ENCODE measurements at places on chromosomes 4 and X.
A peak's percentile ranks its signal among the peaks of the same experiment; 100 is the strongest.

- DNase-seq: no peak
Observed at GRCh38 chr4:152169683-152170082, 366.2 kb downstream of the FBXW7 start.

DNA sequence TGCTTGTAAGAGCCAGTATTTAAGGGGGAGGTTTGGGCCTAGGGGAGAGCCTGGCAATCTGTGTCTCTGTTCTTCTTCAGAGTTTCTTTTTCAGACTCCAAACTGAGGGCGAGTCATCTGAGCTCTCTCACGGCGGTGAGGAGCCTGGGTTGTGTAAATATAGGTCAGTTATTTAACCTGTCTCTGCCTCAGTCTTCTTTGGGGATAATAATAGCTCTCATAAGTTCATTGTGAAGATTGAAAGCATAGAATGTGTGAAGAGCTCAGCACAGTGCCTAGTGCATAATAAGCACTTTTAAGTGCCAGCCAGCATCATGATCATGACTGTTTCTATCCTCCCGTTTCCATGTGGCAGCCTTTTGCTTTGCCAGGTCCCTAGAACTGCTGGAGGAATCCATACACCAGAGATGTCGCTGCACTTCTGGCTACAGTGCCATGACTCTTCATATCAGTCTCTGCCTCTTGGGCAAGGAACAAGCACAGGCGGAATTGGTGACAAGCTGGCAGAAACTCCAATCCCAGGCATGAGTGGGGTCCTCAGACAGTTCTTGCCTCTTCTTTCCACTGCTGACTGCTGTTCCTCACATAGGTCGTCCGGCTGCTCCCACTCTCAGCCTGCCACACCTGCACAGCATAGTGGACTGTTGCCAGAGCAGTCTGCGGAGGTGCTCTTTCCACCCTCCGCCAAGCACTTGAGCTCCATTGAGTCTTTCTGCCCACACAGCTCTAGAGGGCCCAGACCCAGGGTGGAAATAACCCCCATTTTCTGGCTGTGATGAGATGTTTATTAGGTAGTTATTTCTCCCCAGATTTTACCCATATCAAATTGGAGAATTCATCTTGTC, 103.7 kb upstream of the MAML3 start:
- no peak for DNase-seq

DNA sequence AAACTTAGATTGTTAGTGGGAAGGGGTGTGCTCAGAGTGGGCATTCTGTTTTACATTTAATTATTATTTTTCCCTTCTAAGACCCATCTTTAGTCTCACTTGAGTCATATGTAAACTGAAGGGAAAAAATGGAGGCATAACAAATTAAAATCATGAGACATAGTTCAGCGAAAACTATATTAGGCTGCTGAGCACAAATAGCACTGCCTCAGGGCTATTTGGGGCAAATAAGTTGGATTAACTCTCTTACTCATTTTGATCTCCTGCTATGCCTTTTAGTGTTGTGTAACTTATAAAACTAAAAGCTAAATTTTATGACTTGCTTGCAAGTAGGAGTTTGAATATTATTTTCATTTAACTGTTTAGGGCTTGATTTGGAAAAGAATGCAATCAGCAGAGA, 1329.2 kb upstream of the PCDH7 start:
- no peak for DNase-seq

DNA sequence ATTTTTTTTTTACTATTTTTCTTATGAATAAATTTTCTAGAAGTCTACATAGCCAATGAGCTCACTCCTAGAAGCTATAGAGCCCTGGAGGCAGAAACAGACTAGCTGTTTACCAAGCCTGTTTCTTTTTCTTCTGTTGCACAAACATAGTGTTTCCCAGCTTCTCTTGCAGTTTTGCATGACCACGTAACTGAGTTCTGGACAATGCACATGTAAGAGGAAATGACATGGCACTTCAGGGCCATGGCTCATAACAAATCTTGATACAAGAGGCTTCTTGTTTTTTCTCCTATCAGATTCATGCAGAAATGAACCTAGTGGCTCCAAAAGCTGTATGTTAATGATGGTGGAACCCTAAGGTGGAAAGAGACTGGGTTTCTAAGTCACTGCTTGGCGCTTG, 127.4 kb downstream of the ZNF330 start:
- DNase-seq: no peak

GRCh38 chr4:127772769-127773671, 9.1 kb upstream of the HSPA4L start:
- no peak for DNase-seq

DNA sequence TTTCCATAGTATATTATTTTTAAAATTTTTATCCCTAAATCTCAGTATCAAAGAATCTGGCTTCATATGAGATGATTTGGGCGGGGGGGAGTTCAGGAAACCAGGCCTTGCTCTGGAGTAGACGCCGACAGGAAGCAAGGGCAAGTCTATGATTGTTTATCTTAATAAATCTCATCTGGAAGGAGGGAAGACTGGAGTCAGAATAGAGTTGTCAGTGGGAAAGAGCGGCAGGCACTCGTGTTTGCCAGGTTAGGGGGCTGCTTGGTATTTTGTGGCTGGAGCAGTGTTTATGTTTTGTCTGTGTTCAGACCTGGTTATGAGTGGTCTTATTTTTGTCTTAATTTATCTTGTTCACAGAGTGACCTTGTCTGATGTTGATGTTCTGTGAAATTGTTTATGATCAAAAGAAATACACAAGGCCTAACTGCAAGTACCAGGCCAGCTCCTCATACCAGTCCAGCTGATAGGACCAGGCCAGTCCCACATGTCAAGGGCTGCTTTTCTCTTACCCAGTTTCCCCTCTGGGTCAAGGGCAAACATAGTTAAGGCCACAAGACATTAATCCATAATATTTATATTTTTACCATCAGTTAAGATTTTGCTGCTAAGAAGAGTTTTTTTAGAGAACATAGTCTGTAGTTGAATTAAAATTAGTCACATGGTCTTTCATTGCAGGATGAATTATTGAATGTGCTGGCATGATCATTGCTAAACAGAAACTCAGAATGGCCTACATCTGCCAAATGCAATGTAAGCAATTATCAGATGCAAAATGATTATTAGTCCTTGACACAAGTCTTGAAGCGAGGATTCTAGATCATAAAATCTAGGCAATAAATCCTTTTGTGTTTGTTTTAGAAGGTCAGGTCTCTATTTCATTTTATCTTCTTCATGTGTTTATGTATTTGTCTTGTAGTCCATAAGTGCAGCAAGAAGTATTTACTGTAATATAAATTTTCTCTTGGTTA, 176.5 kb downstream of the GASK1B start:
- DNase-seq: no peak

- no peak for DNase-seq
Observed at GRCh38 chrX:68677998-68678397, 30.5 kb downstream of the STARD8 start.

GRCh38 chr4:1851160-1851559, 4.8 kb downstream of the LETM1 start:
- no peak for DNase-seq

- DNase-seq: peak; percentile 25
Observed at GRCh38 chr4:140296335-140297220, 76.9 kb upstream of the SCOC start.

- no peak for DNase-seq
Observed at GRCh38 chr4:131526686-131527085, 1622.4 kb upstream of the PCDH10 start.

DNA sequence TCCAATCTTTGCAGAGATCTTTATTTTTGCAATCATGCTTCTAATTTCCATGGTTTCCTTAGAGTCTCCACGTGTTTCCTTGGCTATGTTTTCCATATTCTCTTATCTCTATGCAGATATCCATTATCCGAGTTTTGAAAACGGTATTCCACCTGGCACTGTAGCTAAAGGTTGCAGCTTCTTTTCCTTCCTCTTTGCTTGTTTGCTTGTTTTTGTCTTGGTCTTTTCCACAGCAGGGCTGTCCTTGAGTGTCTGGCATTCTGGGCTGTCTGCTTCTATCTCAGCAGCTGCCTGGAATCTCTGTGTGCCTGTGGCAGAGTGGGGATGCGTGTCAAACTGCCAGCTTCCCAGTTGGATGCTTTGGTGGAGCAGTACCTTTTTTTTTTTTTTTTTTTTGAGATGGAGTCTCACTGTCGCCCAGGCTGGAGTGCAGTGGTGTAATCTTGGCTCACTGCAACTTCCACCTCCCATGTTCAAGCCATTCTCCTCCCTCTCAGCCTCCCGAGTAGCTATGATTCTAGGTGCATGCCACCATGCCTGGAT, 46.9 kb downstream of the WFS1 start:
- no peak for DNase-seq

DNA sequence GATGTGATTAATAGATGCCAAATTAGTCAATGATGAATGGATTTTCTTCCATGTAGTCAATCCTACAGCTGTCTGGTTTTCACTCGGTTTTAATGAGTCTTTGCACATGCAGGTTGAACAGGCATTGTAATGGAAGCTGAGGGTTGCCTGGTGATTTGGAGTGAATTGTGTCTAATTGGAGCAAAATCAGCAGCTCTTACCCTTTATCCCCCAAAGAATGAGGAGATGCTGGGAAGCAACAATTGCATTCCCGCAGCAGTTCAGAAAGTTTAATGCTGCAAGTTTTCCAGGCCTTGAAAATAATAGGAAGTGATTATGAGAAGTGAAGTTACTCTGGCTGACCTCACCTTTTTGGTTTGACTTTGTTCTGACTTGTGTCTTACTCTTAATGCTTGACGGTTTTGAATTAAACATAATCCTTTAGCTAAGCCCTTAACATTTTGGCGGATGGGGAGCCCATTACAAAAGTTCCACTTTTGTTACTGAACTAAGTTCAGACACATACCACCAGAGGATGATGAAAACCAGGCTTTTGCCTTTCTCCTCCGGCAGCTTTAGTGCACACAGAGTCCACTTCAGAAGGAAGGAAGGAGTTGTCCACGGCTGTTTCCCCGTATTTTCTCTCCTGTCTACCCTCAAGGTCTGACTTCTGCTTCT, 78.8 kb upstream of the TBC1D9 start:
- no peak for DNase-seq

DNA sequence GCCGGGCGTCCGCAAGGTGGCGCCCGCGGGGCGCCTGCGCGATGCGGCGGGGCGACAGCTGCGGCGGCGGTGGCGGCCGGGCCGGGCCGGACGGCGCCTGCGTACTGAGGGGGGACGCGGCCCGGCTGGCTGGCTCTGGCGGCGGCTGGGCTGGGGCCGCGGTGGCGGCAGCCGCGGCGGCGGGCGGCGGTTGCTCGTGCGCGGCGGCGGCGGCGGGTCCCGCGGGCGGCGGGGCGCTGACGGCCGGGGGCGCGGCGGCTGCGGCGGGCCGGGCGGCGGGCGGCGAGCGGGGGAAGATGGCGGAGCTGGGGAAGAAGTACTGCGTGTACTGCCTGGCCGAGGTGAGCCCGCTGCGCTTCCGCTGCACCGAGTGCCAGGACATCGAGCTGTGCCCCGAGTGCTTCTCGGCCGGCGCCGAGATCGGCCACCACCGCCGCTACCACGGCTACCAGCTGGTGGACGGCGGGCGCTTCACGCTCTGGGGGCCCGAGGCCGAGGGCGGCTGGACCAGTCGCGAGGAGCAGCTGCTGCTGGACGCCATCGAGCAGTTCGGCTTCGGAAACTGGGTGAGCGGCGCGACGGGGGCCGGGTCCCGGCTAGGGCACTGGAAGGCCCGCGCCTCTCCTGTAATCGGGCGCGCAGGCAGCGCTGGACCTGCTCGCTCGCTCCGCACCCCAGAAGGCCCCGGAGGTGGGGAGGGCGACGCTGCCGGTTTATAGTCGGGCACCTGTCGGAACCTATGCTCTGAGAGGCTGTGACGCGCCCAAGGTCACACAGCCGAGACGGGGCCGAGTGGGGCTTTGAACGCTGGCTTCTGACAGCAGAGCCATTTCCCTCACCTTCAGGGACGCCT, at the start of gene TADA2B:
Gene TADA2B (plus strand): TSS at position 89 of the 853 bp plus-strand sequence. CDS start 208 bp downstream, at position 297.
- peak; percentile 57 for DNase-seq

DNA sequence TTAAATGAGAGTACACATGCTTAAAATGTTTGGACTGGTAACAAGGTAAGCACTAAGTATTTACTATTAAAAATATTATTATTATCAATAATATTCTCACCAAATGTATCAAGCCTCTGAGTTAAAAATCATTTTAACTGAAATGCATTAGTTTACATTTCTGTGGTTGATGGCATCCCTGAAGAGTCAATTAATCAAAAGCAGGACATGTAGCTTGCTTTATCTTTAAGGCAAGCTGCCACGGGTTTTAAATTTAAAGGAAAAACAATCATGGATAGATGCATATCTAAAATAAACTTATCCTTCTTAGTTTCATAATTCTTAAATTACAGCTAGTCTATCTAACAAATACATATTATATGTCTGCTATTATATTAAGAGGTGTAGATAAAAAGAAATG, 584.8 kb upstream of the INTU start:
- DNase-seq: no peak

- no peak for DNase-seq
Observed at GRCh38 chrX:154648931-154649330, 4.4 kb downstream of the CTAG2 start.

- DNase-seq: no peak
Observed at GRCh38 chr4:145868637-145869409, 69.8 kb downstream of the ZNF827 start.

GRCh38 chrX:111006116-111006515, 89.9 kb upstream of the PAK3 start:
- DNase-seq: no peak

Measured in nephron progenitor cell (in vitro differentiated cells).